ENCODE measurements at places on chromosomes 2 and 18. TPM values are rescaled to one million over a fixed set of nuclear protein-coding genes. Genes with fewer than 3 reads are reported as not detected.

The DLGAP1 gene
- 7.2 TPM for total RNA-seq

The TNP1 gene
- not detected for total RNA-seq

The ADCYAP1 gene
- total RNA-seq, result not detected

The HJURP gene
- total RNA-seq, result 2.1 TPM

The RTP5 gene
- total RNA-seq, result not detected

The GPR55 gene
- total RNA-seq, result 1.9 TPM

The LTBP1 gene
- total RNA-seq, result 56.7 TPM

The WNT6 gene
- 164 TPM for total RNA-seq

- no peak for DNase-seq
Measured at GRCh38 chr18:79432376-79433120, 36.8 kb downstream of the NFATC1 start.

- DNase-seq, result no peak
Measured at GRCh38 chr2:173165443-173166238, 90.0 kb downstream of the MAP3K20 start.

DNA sequence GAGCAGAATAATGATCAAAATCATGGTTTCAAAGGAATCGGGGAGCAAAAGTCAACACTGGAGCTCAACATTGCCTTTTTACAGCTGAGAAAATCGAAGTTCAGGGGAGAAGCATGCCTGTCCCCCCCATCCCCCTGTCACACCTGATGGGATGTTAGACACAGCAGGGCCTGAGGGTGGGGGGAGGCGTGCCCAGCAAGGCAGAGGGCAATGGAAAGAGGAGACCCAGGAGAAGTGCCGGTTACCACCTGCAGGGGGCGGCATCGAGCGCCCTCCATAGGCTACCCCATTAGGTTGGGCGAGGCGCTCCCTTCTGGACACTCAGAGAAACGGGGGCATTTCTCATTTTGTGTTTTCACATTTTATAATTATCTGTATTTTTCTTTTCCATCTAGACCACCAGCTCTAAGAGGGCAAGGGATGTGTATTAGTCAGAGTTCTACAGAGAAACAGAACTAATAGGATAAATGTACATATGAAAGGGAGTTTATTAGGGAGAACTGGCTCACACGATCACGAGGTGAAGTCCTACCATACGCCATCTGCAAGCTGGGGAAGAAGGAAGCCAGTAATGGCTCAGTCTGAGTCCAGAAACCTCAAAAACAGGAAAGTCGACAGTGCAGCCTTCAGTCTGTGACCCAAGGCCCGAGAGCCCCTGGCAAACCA, 271.3 kb downstream of the LRATD1 start:
- peak; percentile 42 for DNase-seq

DNA sequence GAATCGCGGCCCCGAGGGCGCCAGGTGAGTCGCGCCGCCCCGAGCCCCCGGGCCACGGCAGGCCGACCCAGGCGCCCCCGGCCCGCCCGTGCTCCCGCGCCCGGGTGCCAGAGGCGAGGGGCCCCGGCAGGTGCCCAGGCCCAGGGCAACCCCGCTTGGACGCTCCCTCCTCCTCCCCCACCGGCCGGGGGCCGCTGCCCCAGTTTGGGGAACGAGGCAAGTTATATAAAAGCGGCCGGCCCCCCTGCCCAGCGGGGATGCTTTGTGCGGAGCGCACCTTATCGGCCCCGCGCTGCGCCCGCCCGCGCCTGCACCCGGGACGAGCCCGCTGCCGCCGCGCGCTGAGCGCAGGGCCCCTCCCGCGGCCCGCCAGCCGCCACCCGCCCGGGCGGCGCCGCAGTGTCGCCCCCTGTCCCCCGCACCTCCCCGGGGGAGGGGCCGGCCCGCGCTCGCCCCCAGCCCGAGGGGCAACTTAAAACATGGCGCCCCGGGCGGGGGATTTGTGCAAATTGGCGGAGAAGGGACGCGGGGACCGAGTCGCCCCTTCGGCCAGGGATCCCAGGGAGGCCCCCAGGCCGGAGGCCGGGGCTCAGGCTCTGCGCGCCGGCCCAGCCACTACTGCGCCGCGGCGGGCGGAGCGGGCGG, 639 bp downstream of the EPB41L3 start:
- DNase-seq, result no peak

DNA sequence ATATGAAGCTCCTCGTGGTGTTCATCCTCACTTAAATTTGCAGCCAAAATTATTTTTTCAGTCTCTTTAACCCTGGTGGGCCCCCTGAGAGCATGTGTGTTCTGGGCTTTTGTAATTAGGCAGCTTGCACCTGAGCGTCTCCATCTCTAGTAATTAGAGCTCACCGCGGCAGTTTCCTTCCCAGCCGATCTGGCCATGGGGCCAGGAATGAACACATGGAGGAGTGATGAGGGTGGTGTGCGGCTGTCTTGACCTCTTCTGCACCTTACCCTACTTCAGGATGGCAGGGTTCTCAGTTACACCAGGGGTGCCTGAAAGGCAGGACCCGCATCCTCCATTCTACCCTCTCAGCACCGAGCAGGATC, 98.5 kb downstream of the AFF3 start:
- DNase-seq, result no peak

GRCh38 chr2:38498045-38498481, 104.7 kb downstream of the HNRNPLL start:
- no peak for DNase-seq

- no peak for DNase-seq
Measured at GRCh38 chr2:193868833-193869232, 1674.1 kb upstream of the TMEFF2 start.

- DNase-seq, result no peak
Measured at GRCh38 chr2:625415-626333, 51.5 kb downstream of the TMEM18 start.

- no peak for DNase-seq
Measured at GRCh38 chr18:46418663-46419260, 238.3 kb downstream of the LOXHD1 start.

DNA sequence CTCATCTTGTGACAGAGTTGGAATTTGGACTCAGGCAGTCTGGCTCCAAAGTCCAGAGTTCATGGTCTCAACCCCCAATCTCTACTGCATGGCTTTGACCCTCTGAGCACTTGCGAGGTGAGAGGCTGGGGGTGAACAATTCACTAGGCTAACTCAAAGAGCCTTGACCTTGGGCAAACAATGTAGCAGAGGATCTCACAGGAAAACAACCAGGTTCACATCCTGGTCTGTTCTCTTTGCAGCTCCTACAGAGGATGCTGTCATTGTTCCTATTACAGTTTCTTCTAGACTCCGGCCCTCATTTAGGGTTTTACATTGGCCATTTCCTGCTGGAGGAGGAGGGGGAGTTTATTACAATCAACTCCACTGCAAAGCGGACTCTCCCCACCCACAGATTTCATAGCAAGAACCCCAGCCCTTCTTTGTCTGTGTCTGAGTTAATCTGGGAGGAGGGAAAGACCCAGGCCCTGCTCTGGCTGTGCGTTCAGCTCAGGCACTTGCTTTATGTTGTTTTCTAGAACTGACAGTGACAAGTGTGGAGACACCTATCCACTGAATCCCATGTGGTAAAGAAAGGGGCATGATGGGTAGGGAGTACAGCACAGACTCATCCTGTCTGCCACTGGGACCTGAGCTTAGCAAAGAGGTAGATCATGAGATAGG, 101.6 kb downstream of the LBH start:
- DNase-seq, result no peak

DNA sequence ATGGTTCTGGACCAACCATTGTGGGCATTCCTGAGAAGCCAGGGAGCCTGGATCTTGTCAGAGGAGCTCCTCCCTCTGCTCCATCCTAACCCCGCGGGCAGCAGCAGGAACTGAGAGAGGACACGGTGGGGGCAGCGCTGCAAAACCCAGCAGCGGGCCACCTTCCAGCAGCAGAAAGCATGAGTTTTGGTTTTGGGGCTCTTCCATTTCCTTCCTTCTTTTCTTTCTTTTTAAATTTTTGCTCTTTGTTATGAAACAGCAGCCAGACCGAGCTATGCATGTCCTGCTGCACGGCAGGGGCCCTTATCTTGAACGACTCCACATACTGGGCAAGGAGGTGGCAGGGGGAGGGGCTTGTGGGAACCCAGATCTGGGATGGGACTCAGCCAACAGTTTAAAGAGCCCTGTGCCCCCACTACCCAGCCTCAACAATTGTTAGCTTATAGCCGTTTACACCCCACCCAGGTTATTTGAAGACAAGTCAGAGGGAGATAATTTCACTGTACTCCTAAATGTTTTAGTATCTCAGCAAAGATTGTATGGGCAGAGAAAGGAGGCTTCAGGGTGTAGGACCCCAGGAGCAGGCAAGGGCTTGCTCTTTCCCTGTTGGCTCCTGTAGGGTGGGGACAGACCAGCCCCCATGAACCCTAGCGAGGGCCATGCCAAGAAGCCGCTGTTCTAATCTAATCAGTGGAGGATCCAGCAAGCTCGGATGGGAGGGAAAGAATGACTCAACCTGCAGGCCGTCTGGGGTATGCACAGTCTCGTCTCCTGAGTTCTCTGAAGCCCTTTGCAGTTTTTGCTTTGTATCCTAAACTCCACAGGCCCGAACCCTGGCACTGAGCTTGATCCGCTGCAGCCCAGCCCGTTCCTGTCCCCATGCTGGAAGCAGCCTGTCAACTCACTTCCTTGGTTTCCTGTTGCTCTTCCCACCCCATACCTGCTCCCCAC, 75.3 kb downstream of the LRRFIP1 start:
- DNase-seq, result peak; percentile 53

DNA sequence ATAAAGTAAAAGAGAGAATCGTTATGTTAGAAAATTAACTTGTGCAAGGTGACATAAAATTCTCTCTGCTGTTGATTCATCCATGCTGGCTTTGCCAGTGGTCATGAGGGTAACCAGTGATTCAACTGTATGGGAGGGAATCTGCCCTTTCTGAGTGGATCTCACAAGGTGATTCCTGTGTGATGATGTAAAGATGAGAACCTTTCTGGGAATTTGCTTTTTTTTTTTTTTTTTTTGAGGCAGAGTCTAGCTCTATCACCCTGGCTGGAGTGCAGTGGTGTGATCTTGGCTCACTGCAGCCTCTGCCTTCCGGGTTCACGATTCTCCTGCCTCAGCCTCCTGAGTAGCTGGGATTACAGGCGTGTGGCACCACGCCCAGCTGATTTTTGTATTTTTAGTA, 23.3 kb downstream of the RAB31 start:
- DNase-seq, result no peak

Measured in transverse colon (tissue), 4 donors.